ENCODE measurements at places on chromosomes 16 and 17.

- DNase-seq: no peak
These were observed 1.2 kb upstream of the COG1 start for GRCh38 chr17:73191443-73192205.

GRCh38 chr17:5758651-5759050 lies 174.3 kb upstream of the NLRP1 start:
- DNase-seq: no peak

GRCh38 chr16:65044026-65044425 lies 77.8 kb downstream of the CDH11 start:
- DNase-seq: no peak

- DNase-seq: no peak
These were observed 102.8 kb downstream of the SSH2 start for GRCh38 chr17:29827179-29827578.

GRCh38 chr17:43774304-43775250 lies 4.2 kb downstream of the DUSP3 start:
- DNase-seq: no peak

- DNase-seq: no peak
These were observed 531.7 kb downstream of the NPIPA7 start for GRCh38 chr16:16910666-16911065.

DNA sequence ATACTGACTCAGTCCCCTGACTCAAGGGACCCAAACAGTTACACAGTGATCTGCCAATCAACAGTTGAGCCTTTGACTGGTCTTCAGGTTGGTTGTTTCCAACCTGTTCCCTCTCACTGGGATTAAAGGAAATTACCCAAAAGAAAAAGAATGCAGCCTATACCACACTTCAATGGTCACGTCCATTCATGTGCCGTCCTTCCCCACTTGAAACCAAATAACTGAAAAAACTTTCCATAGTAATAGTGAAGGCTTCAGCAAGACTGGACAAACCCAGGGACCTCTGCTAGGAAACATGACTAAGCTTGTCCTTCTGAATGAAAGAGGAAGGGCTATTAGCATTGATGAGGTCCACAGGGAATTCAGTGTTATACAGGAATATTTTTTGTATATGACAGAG lies 30.6 kb downstream of the MRPS23 start:
- DNase-seq: no peak

Data from cortex of kidney (tissue), 1 donor.